Hematopoietic multipotent progenitor cell (in vitro differentiated cells): ENCODE measurements at places on chromosomes 1 and 21. TPM values are rescaled to one million over a fixed set of nuclear protein-coding genes. Genes with fewer than 3 reads are reported as not detected.

- no peak for DNase-seq
Measured at GRCh38 chr1:48823168-48823567, 46.5 kb upstream of the BEND5 start.

The ODR4 gene
- total RNA-seq = 5.4 TPM

The POLR3C gene
- 46.0 TPM for total RNA-seq

- DNase-seq = no peak
Measured at GRCh38 chr1:197451381-197451780, 183.3 kb downstream of the CRB1 start.

- no peak for DNase-seq
Measured at GRCh38 chr21:35507181-35507759, 458.2 kb upstream of the RUNX1 start.

- DNase-seq = peak; percentile 98
Measured at GRCh38 chr1:156816561-156817328, at the start of gene SH2D2A. SH2D2A (minus strand) TSS chr1:156816848; CDS start chr1:156816708, 140 bp downstream.

DNA sequence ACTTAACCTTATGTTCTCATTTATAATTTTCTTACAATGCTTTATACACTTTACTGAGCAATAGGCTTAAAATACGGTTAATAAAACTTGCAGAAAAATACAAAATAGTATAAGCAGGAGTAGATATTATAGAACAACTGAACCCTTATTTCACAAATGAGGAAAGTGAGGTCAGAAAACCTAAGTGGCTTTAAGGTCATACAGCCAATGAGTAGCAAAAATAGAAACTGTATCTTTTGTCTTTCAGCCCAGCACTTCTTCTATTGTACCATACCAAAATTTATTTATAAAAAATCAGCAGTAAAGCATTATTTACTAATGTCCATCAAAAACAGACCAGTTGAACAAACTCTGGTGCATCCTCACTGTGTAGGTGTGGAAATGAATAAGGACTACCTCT, 11.6 kb downstream of the FBXO42 start:
- DNase-seq = no peak

DNA sequence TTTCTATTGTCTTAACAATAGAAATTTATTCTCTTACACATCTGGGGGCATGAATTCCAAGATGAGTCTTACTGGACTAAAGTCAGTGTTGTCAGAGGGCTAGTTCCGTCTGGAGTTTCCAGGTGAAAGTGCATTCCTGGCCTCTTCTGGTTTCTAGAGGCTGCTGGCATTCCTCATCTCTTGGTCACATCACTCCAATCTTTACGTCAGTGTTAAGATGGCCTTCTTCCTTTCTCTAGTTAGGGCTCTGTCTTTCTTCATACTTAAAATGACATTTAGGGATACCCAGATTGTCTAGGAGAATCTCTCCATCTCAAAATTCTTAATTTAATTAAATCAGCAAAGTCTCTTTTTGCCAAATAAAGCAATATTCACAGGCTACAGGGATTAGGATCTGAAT, 13.3 kb upstream of the PDC start:
- no peak for DNase-seq

- DNase-seq = no peak
Measured at GRCh38 chr1:68433395-68433794, 16.4 kb downstream of the RPE65 start.

DNA sequence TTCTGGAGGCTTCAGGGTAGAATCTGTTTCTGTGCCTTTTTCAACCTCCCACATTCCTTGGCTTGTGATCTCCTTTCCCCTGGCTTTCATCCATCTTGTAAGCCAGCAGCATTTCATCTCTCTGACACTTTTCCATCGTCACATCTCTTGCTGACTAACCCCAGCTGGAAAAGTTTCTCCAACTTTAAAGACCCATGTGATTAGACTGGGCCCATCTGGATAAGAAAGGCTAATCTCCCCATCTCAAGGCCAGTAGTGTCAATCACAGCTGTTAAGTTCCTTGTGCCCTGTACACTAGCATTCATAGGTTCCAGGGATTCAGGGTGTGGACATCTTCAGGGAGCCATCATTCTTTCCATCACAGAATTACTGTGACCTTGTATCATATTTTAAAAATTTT, 452.1 kb downstream of the TTLL7 start:
- no peak for DNase-seq

DNA sequence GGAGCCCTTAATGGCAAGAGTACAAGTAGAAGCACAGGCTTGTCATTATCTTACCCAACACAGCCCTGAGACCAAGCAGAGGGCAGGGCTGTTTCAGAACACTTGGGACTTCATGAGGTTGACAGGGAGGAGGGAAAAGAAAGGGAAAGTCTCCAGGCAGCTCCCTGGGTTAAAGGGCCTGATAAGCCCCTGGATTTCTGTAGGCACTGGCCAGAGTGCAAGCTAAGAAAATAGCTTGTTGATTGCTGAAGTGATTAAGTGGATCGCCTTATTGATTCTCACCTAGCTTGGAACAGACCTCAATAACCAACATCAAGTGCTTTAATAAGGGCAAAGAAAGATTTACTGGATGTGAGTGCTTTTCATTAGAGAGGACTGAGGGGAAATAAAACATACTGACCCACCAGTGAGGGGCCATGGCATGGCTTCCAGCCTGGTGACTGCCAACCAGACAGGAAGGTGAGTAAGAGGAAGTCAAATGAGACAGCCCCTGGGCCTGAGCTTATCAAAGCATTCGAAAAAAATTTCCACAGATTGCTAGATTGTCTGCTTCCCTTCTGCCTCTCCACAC, 121.4 kb upstream of the NFIA start:
- peak; percentile 56 for DNase-seq

The NES gene
- under 0.01 TPM for total RNA-seq

DNA sequence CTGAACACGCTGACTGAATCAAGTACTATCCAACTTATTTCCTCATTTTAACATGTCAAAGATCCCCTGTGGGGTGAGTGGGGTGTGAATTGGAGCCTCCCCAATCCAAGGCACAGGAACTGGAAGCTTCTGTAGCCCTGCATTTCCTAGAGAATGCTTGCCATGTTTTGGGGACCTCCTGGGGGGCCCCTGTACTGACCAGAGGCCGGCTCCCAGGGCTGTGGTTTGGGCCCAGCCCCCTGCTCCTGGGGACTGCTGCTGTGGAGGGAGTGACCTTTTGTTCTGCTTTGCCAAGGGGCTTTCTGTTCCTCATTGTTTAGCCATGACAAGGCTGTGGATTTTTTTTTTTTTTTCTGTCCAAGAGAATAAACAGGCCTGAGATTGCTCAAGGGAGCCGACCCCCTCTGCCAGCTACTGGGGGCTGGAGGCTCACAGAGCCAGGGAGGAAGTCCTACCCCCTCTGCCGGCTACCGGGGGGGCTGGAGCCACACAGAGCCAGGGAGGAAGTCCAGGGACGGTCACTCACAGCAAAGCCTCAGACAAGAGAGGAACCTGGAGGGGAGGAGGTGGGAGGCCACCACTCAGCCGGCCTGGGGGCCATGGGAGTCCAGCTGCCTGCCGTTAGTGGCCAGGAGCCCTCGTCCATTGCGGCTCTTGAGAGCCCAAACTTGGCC, 17.4 kb downstream of the TNFRSF1B start:
- no peak for DNase-seq

DNA sequence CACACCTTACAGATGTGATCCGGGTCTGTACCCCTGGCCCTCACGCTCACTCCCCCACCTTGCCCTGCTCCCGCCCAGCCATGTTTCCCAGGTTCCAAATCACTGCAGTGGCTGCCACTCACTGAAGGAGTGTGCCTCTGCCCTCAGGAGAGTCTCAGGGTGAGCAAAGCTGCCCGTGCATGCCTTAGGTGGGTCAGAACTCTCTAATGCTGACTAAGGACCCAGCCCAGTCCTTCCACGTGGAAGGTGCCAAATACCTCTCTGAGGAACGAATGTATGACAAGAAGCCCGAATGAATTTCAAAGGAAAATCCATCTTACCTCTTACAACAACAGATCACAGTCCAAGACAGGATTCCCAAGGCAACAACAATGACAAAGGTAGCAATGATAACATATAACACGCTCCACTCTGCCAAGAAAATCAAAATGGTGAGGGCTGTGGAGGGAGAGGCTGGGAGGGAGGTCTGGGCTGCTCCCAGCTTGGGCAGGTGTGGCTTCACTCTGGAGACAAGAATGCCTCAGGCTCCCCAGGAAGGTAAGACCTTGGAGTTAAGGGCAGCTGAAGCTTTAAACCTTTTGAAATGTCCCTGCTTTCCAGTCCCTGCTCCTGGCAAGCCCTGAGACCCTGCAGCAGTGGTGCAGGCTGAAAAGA, 115.2 kb downstream of the KIAA0319L start:
- DNase-seq = no peak

The SELL gene
- 339 TPM for total RNA-seq

- no peak for DNase-seq
Measured at GRCh38 chr1:29832936-29833335, 596.6 kb downstream of the PTPRU start.

The TNFSF18 gene
- under 0.01 TPM for total RNA-seq

The EVI5 gene
- 6.5 TPM for total RNA-seq

The PFDN2 gene
- total RNA-seq = 21.8 TPM

- DNase-seq = no peak
Measured at GRCh38 chr1:231943084-231943483, 316.5 kb downstream of the DISC1 start.

- DNase-seq = peak; percentile 31
Measured at GRCh38 chr1:88608139-88608943, 75.7 kb upstream of the PKN2 start.

The FAM131C gene
- not detected for total RNA-seq

DNA sequence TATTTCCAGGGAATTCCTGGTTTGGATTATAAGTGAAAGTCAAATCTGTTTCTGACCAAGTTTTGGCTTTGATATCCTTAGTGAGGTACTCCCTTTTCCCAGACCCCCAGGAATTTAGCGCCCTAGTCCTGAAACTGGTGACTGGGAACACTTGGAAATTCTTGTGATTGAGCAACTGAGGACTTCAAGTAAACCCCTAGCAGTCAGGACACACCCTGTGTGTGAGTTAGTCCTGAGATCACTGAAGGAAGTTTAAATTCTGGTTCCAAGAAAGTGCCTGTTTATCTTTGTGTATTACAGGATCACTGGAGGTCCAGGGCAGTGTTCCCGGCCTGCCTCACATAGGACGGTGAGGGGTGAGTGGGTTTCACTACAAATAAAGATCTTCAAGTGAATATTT, 95.1 kb upstream of the F3 start:
- no peak for DNase-seq

The PYHIN1 gene
- under 0.01 TPM for total RNA-seq

DNA sequence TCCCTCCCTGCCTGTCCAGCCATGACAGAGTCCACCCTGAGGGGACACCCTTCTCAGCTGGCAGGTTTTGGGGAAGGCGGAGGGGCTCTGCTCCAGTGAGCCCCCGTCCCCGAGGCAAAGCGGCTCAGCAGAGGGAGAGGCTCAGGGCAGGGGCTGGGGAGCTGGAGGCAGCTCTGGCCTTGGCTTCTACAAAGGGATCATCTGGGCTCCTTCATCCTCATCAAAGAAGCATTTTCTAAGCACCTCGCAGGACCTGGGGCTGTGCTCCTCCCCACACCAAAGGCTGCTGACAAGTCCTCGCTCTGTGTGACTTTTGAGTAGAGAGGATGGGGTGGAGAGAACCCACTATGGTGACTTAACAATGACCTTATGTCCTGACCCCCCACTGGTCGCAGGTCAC, 21.0 kb upstream of the CLSTN1 start:
- DNase-seq = no peak

DNA sequence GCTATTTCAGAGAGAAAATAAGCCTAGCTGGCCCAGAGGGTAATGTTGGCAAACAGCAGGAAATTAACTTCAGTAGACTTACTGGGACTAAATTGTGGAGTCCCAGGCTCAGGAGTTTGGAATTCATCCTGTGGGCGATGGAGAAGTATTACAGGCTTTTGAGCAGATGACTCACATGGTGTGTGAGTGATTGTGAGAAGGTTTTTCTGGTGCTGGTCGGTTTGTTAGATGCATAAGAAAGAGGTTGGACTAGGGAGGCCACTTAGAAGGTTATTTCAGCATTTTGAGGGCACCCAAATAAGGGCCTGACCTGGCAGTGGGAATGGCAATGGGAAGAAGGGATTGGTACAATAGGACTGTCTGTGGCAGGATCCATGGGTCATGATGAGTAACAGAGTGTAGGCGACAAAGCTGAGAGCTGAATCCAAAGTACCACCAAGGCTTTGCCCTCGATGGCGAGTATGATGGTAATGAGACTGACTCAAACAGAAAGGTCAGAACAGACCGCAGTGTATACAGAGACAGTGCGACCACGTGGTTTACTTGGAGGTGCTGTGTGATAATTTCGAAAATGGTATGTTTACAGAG, 69.2 kb upstream of the KIF26B start:
- DNase-seq = no peak

DNA sequence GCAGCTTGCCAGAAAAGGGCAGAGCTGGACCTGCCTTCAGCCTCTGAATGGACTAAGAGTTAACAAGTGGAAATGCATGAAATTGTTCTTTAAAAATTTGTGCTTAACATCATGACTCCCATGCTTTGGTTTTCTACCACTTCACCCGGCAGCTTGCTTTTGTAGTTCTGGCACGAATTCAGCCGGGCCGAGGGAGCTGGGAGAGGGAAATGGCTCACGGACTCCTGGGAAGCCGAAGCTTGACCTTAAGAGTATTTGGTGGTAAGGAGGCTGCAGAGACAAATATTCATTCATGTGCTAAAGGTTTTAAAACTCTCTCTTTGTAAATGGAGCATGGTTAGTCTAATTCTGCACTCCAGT, 17.2 kb upstream of the GFI1 start:
- DNase-seq = no peak

DNA sequence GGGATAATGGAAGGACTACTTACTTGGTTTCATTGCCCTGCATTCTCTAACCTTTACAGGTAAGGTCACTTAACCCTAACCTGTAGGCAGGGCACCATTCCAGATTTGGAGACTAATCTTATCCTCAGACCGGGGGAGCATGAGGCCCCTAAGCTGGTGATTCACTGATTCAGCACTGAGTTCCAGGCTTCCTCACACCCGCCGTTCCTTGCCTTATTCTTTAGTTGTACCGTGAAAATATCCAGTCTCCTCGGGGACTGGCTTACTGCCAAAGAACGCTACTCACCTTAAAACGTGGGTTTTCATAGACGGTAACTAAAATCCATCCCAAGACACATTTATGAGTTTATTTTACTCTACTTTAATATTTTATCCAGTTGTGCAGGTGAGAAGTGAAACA, 44.3 kb upstream of the COL24A1 start:
- DNase-seq = no peak
